ENCODE measurements at places on chromosomes 11 and 22. TPM values are rescaled to one million over a fixed set of nuclear protein-coding genes. Genes with fewer than 3 reads are reported as not detected.
A peak's percentile ranks its signal among the peaks of the same experiment; 100 is the strongest.

DNA sequence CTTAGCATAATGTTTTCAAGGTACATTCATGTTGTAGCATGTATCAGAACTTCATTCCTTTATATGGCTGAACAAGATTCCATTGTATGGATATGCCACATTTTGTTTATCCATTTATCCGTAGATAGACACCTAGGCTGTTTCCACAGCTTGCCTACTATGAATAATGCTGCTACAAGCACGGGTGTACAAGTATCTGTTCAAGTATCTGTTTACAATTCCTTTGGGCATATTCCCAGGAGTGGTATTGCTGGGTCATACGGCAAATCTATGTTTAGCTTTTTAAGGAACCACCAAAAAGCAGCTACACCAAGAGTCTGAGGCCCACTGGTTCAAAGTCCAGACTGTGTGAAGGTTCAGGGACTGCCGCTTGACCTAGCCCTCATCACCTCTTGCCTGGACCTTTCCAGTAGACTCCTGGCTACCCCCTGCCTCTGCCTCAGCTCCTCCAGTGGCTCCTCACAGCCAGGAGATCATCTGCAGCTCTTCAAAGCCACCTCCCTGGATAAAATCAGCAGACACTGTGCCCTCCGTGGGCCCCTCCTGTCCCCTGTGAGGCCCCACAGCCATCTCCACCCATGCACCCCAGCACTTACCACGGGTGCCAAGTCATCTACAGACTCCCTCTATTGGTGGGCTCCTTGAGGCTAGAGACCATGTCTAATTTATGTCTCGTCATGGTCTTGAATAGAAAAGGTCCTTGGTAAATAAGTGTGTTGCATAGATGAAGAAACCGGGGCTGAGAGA is 160.3 kb downstream of the MN1 start:
- no peak for DNase-seq

- no peak for DNase-seq
These were observed 1074.3 kb downstream of the BRD1 start for GRCh38 chr22:48753381-48753730.

The CCDC116 gene
- total RNA-seq: 0.26 TPM

The FAM111B gene
- 38.9 TPM for total RNA-seq

The OR52A5 gene
- not detected for total RNA-seq

The GAL3ST3 gene
- not detected for total RNA-seq

GRCh38 chr11:126433244-126433846 is 77.9 kb downstream of the ST3GAL4 start:
- no peak for DNase-seq

GRCh38 chr11:112518371-112518770 is 257.7 kb upstream of the PLET1 start:
- DNase-seq: peak; percentile 55

GRCh38 chr11:68212421-68213134 is 518 bp downstream of the KMT5B start:
- peak; percentile 67 for DNase-seq

DNA sequence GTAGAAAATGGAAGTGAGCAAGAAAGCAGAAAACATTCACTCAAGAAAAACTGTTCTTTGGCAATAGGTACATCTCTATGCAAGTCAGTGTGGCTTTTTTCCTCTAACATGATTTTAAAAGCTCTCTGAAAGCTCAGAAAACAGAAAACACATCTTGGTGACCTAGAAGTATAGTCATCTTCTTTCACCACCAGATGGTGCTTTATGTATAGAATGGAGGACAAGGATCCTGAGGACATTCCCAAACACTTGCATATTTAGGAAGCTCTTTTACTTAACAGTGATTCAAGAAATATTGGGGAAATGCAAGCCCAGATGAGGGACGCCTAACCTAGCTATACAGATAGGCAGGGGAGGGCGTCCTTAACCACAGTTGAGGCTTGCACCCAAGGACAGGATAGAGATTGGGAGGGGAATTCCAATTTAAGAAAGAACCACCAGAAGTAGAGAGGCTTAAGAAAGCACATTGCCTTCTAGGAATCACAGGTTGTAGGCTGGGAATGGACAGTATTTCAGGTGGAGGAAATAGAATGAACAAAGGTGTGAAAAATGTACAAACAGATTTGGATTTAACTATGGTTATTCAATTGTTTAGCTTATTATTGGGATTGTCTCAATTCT is 13.8 kb upstream of the CCDC81 start:
- DNase-seq: peak; percentile 44

- DNase-seq: no peak
These were observed 226.4 kb downstream of the FAM76B start for GRCh38 chr11:95563173-95563572.

The RIBC2 gene
- 0.58 TPM for total RNA-seq

DNA sequence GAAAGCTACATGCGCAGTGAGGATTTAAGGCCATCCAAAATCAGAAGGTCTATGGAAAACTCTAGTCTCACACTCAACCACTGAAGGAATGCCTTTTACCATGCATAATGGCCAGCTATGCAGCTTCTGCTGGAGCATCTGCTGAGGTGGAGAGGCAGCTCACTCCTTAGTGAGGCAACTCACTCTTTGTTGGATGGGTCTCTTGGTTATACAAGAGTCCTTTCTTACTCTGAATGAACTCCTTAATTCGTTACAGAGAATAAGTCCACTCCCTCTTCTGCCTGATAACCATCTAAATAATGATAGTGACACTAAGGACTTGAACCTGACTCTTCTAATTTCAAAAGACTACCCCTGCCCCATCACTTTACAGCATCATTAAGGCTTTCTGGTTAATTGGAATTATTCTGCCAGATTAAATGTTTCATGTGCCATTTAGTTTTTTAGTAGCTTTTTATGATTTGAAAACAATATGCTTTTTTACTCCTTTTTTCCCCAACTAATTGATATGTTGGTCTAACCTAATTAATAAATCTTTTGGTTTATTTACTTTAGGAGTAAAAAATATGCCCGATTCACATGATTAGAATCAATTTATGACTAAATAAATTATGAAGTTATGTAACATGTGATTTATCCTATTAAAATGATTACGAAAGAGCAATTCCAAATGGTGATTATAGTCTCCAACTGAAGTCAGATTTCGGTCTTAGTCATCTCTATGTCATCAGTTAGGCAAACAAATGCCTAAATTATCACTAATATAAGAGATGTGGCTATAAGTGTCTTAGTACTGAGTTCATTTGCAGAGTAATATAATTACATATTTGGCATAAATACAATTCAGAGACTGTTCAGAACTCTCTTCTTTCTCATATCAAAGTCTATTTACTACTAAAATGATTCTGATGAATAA is 286.7 kb upstream of the CCDC90B start:
- DNase-seq: peak; percentile 35

GRCh38 chr11:35617687-35618496 is at the start of gene FJX1:
Gene FJX1 (plus strand): TSS chr11:35618460. CDS start chr11:35618637, 177 bp downstream.
- DNase-seq: peak; percentile 92

GRCh38 chr11:34788642-34789041 is 127.5 kb downstream of the APIP start:
- DNase-seq: no peak

DNA sequence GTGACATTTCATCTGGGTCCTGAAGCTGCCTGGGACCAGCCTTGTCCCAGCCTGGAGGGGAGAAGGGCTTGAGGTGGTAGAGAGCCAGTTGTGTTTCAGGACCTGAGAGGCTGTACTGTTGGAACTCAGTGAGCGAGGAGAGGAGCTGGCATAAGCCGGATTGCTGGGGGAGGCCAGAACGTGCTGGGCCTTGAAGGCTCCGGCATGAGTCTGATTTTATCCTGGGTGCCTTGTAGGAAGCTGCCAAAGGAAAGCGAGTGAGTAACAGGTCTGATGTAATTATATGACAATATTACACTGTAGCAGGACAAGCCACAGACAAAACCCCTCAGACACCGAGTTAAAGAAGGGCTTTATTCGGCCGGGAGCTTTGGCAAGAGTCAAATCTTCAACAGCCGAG is 17.2 kb downstream of the AP2A2 start:
- no peak for DNase-seq

The NELL1 gene
- not detected for total RNA-seq

The KCNA4 gene
- total RNA-seq: not detected

DNA sequence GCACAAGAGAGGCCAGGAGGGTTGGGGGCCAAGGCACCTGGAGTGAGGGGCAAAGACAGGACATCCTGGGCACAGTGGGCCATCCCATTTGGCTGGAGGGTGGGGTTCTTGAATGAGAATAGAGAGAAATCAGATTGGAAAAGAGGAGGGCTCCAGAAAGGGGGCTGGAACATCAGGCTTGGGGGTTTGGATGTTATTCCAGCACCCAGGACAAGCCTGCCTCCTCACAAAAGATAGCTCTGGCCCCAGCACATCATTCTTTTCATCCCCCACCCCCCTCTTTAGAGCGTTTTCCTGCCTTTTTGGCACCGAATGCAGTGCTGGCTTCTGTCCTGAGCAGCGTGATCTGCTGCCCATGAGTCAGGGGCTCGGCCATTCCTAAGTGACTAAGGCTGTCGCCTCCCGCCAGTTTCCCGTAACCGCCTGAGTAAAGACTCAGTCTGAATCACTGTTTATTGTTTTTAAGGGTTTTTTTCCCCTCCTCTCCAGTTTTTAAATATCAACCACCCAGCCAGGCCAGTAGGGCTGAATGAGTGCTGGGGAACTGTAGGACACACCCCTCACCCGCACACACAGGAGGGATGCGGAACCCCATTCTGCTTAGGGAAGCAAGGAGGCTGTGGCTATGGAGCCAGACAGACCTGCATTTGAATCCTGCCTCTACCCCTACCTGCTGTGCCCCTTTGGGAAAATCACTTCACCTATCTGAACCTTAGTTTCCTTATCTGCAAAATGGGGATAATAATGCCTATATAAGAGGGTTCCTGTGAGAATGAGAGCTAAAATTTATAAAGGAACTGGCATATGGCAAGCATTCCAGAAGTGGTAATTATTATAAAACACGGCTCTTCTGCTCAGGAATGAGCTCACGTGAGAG is 32.4 kb upstream of the NAV2 start:
- peak; percentile 98 for DNase-seq

GRCh38 chr11:20451568-20451967 is 64.1 kb downstream of the PRMT3 start:
- DNase-seq: no peak

The MPPED1 gene
- not detected for total RNA-seq

- DNase-seq: no peak
These were observed 28.6 kb downstream of the RAB30 start for GRCh38 chr11:83042964-83043711.

DNA sequence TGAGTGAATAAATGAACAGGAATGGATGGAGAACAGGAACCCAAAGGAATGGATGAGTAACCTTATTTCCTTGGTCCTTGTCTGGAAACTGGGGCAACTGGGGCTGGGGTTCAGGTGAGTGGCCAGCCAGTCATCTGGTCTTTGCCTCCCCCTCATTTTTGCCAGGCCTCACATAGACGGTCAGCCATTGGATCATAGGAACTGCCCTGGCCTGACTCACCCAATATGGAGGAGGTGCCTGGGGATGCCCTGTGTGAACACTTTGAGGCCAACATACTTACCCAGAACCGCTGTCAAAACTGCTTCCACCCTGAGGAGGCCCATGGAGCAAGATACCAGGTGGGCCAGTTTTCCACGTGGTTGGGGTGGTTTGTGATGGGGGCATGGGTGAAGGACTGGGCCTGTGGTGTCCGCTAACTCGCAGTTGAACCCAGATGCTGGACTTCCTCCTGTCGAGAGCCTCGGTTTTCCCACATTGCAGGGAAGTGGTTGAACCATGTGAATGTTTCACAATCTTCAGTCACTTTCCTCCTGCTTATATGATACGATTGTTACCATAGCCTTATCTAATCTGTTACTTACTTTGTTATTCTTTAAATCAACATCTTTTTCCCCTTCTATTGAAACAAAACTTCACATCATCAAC is 4.4 kb downstream of the TRIOBP start:
- no peak for DNase-seq

DNA sequence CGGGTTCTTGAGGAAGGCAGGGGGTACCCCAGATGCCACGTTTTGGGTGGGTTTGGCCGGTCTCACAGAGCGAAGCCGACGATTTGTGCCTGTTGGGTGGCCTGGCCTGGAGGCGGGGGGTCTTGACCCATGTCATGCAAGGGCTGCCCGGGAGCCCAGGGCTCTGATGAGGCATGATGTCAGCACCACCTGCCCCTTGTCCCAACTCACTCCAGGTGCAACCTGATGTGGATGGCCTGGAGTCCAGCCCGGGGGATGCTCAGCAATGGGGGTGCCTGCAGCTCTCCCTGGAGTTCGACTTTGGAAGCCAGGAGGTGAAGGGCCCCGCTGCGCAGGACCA is 851 bp downstream of the SYT8 start:
- DNase-seq: no peak

The GLYATL2 gene
- total RNA-seq: 1.2 TPM

GRCh38 chr11:29162491-29162890 is 854.3 kb downstream of the KCNA4 start:
- no peak for DNase-seq

The CCDC88B gene
- total RNA-seq: 0.71 TPM

The LGALS1 gene
- 5,161 TPM for total RNA-seq

- DNase-seq: no peak
These were observed 39.8 kb downstream of the MIAT start for GRCh38 chr22:26697151-26697550.

GRCh38 chr11:94169516-94169915 is 40.9 kb downstream of the PANX1 start:
- DNase-seq: no peak

- DNase-seq: no peak
These were observed 23.3 kb upstream of the TMPRSS5 start for GRCh38 chr11:113729456-113729855.

The CLDN5 gene
- 11.1 TPM for total RNA-seq

The NF2 gene
- 105 TPM for total RNA-seq

DNA sequence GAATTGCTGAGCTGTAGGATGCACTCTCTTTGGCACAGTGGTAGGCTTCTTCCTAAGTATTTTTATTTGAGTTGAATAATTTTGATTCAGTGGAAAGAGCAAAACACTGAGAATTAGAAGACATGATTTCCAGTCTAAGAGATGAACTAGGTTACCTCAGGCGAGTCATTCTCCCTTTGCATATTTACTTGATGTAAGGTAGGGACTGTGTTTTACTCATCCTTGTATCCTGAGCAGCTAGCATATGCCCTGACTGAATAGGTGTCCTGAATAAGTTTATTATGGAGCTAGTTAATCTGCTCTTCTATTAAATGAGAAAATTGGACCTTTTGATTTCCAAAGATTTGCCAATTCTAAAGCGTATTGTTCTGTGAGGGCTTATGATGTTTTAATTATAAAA is 50.7 kb downstream of the STIM1 start:
- no peak for DNase-seq

- peak; percentile 95 for DNase-seq
These were observed 6.8 kb downstream of the ST14 start for GRCh38 chr11:130166457-130166784.

- DNase-seq: peak; percentile 81
These were observed 2.0 kb downstream of the CREB3L1 start for GRCh38 chr11:46279126-46280099.

The RAB3IL1 gene
- total RNA-seq: 2.4 TPM
